ENCODE measurements at places on chromosomes 16 and 17.

DNA sequence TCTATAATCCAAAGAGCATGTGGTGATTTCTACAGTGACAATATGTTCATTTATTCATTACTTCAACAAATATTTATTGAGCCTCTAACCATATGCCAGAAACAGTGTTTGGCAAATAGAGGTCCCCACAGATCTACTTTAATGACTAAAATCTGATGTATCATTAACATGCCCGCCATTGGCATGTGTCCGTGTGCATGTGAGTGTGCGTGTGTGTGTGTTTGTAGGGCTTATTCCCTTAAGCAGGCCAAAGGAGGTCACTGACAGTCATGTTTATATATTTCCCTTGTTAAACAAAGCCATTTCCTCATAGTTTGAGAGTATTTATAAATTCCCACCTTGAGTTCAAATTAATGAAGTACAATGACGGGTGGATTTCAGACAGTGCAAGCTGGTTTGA is 174.4 kb upstream of the IRX6 start:
- no peak for DNase-seq

GRCh38 chr16:69328854-69329316 is 1.5 kb downstream of the PDF start:
- no peak for DNase-seq

DNA sequence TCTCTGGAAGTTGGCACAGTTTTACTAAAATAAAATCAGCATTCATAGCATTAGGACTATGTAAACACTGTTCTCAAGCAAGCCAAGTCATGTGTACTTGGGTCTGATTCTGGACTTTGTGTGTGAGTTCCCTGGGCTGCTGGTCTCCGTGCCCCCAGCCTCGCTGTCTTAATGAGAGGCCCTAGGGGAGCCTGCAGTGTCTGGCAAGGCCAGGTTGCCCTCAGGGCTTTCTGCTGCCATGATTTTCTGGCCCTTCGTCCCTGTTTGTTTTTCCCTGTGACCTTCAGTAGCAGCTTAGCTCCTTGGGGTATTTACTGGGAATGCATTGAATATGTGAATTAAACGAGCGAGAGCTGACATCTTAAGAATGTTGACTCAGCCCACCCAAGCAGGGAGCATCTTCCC is 161.8 kb downstream of the RPTOR start:
- no peak for DNase-seq

- no peak for DNase-seq
These were observed 19.3 kb downstream of the CD2BP2 start for GRCh38 chr16:30335598-30336474.

DNA sequence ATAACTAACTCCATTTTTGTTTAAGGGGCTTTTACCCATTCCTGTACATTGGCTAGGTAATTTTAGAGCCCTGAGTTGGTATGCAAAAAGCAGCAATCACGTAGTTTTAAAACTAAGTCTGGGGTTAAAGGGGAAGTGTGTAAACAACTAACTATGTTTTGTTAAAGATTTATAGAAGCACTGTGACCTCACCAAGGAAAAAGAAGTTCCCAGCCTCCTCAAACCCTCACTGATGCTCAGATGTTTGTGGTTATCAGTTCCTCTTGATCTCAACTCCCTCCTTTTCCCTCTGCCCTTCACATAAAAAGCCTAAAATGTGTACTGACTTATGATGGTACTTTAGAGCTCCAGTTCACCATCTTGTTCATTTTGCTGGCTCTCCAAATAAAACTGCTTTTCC is 119.9 kb upstream of the IRX6 start:
- no peak for DNase-seq

GRCh38 chr16:79480056-79480455 is 120.5 kb downstream of the MAF start:
- no peak for DNase-seq

DNA sequence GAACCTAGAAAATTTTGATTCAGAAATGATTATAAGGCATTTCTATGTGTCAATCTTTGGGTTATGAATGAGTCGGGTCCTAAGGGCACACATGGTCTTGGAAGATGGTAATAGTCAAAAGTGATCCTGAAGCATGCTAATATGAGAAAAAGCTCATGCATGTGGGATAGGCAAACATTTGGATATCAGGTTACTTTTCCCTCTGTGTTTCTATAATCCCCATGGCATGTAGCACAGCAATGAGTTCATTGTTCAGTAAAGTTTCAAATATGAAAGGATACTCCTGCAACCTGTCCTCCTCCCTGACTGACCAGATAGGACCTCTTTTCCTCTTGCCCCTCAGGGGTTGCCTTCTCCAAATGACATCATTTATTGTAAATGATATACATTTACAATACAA is 249.9 kb upstream of the MON1B start:
- DNase-seq, result no peak

GRCh38 chr16:67661886-67662652 is 1.3 kb downstream of the PARD6A start:
- no peak for DNase-seq

DNA sequence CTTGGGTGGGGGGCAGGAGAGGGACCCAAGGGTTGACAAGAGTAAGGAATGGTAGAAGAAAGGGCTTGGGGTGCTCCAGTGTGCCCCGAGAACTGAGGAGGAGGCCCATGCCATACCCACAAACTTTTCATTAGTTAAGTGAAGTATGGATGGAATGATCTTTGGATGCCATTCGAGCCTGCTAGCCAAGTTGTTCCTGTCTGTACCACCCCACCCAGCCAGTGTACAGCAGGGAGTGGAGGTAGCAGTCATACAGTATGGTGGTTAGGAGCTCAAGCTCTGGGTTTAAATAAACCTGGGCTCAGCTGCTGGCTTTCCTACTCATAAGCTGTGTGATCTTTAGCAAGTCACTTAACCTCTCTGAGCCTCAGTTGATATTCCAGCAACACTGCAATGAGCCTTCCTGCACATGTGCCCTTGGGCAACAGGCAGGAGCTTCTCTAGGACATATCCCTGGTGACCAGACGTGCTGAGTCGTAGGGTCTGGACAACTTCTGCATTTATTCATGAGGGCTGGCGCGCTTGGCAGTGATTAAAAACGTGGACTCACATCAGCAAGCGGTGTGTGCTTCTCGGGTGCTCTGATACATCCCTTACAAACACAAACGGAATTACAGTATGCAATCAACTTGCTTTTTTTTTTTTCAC is 22.9 kb downstream of the ITPRIPL2 start:
- DNase-seq, result no peak

- DNase-seq, result no peak
These were observed 53.4 kb downstream of the ZNF18 start for GRCh38 chr17:11943759-11944347.

- no peak for DNase-seq
These were observed 3.1 kb upstream of the GSE1 start for GRCh38 chr16:85610059-85610445.

DNA sequence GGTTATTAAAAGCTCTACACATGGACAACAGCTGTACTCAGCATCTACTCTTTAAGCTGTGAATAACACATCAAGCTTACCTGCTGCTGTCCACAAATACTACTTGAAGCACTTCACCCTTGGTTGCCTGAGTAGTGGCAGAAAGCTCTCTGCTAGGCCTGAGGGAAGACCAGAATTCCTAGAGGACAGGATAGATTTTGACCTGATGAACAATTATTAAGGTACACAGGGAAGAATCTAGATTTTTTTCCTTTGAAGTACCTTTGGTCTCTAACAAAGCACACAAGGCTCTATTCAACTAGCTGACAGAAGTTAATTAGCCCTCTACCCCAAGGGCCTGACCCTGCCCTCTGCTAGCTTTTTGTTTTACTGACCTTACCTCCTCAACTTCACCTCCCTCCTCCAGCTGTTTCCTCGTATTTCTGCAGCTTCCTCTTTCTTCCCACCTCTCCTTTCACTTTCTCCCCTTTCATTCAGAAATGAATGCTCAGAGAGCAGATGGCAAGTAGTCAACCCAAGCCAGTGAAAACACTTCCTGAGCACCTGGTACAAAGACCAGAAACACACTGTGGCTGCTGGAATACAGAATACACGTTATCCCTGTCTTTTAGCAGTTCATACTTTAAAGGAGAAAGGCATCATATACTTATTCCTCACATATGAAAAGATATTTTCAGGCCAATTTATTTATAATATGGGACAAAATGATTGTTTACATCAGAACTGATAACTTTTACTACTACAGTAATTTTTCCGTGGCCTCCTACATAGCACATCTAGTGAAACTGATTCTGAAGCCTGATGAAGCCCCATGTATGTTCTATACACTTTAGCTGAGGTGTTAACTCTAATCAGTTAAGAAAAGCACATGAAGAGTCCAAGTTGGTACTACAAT is 5.7 kb upstream of the VEZF1 start:
- no peak for DNase-seq

DNA sequence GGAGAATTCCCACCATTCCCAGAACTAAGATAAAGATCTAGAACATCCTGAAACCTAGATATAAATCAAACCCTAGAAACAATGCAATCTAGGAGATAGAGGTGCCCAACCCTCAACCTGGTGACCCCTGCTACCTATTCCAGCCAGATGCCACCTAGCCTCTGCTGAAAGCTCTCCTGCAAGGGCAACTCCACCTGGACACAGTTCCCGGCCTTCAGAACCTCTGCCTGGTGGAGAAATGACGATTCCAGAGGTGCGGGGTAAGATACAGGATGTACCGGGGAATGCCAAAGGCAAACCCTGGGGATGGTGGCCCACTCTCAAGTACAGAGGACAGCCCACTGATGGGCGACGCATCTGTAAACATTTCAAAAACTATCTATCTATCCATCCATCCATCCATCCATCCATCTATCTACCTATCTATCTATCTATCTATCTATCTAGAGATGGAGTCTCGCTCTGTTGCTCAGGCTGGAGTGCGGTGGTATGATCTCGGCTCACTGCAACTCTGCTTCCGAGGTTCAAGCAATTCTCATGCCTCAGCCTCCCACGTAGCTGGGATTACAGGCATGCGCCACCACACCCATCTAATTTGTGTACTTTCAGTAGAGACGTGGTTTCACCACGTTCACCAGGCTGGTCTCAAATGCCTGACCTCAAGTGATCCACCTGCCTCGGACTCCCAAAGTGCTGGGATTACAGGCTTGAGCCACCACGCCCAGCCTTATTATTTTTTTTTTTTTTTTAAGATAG is 19.0 kb downstream of the MEAK7 start:
- DNase-seq, result no peak

GRCh38 chr17:40663252-40663651 is 1.7 kb downstream of the KRT222 start:
- DNase-seq, result no peak

- no peak for DNase-seq
These were observed 11.9 kb downstream of the MCRIP1 start for GRCh38 chr17:81821147-81821546.

GRCh38 chr17:41513168-41513547 is 5.5 kb downstream of the KRT15 start:
- DNase-seq, result no peak

GRCh38 chr16:87336434-87337240 is 19.4 kb upstream of the C16orf95 start:
- no peak for DNase-seq

DNA sequence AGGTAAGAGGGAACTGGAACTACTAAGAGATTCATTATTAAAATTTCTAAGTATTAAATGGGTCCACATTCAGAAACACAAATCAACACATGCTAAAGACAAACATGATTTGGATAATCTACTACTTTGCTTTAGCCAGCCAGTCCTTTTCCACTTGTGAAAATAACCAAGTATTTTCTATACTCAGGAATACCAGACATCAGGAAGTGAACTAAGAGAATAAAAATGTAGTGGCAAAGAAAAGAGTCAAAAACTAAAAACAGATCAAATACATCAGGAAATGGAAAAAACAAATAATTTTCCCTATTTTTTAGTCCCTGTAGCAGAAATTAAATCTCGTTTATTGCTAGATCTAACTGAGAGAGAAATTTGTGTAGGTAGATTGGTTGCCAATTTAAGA is 78.0 kb downstream of the MYO1D start:
- DNase-seq, result no peak

GRCh38 chr17:21129023-21129681 is 2.4 kb downstream of the DHRS7B start:
- no peak for DNase-seq

DNA sequence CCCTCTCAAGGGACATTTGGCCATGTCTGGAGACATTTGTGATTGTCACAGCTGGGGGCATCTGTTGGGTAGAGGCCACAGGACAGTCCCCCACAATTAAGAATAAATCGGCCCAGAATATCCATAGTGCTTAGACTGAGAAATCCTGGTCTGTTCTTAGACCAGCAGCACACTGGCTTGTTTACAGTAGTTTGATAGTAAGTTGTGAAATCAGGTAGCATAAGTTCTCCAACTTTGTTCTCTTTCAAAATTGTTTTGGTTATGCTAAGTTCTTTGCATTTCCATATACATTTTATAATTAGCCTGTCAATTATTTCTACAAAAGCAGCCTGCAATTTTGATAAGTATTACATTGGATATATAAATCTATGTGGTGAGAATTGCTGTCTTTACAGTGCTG is 6.8 kb downstream of the MGRN1 start:
- no peak for DNase-seq

DNA sequence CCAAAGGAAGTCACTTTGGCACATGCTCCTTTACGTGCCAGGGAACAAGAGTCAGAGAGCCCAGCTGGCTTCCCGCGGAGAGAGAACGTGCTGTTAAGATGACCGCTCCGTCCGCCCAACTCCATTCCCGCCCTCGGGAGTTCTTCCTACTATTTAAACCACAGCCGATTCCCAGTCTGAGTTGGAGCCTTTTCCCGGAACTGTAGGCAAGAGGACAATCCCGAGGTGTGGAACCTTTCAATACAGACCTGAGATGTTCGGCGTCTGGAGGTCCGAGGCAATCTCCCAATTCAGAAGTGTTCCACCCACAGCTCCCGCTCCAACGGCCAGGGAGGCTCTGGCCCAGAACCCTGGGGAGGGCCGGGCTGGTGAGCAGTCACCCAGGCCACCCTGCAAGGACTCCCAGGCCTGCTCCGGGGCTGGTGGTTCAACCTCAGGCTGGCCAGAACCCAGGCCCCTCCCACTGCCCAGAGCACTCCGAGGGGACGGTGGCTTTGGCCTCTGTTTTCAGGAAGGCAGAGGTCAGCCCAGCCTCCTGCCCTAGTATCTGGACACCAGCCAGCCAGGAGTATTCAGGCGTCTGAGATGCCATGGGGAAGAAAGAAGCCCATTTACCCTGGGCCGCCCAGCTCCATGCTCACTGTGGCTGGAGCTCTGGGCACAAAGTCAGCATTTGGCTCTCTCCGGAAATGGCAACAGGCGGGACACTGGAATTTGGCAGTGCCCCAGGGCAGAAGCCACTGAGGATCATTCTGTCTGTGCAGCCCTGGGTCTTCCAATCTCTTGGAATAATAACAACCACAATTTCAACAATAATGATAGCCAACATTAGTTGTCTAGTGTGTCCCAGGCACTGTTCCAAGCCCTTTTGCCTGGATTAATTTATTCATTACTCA is 21.4 kb downstream of the EMP2 start:
- DNase-seq, result no peak
